ENCODE measurements at places on chromosomes 7 and 10.

DNA sequence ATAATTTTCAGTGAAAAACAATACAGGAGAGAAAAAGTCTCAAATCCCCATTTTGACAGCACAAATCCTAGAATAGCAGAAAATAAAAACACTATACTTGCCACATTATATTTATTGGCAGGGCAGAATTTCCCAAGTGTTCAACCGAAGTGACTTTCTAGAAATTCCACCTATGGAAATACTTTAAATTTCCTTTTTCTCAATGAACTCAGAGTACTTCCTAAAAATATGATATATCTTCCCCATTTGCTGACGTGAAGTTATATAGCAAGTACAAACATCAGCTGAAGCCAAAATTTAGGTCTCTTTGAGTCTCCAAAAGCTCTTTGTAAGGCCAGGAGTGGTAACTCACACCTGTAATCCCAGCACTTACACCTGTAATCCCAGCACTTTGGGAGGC lies 83.3 kb downstream of the NT5C2 start:
- no peak for DNase-seq

DNA sequence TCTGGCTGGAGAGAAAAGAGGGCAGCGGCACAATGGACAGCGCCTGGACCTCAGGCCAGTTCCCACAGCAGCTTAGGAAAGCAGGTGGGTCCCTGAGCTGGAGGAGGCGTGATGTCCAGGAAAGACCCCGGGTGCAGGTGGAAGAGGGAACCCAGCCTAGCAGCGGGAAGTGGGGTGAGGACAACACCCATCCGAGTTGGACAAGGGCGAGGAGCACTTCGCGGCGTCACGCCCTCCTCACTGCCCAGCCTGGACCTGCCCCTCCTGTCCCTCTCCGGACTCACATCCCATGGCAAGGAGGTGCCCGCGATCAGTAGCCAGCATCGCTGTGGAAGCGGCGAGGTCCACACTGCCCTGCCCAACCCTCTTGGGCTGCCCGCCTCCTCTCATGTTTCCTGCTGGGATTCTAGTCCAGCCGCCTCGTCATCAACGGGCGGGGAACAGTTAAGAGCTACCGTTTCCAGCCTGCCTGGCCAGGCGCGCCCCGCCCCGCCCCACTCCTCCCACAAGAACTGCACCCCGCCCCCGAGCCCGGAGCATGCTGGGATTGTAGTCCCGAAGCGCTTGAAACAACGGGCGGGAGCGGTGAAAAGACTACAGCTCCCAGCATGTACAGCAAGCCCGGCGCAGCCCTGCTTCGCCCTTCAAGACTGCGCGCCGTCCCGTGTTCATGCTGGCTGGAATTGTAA lies 930.6 kb upstream of the ZNF722 start:
- no peak for DNase-seq

DNA sequence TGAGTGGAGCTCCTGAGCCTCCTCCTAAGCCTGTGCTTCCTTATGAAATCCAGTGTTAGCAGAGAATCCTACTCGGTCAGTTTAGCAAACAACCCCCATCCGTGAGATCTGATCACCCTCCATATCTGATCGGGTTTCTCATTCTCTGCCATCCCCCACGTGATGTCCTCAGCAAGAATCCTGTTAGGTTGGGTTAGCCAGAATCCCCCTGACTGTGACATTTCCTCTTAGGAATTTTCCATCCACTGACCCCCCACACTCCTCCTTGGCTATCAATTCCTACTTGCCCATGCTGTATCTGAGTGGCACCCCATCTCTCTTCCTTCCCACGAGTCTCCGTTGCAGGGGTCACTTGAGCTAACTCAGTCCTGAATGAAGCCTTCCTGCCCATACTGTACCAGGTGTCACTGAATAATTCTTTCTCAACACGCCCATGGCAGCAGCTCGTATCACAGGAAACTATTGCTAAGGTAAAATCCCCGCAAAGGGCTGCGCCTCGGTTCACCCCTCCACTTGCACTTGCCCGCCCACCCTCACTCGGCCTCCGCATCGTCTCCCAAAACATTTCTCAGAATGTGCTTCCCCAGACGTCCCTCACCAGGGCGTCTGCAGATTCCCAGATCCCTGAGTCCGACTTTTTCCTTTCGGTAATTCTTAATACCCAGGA lies 44.1 kb downstream of the MYOF start:
- DNase-seq: no peak

- DNase-seq: no peak
These were observed 189.5 kb downstream of the ANKRD30A start for GRCh38 chr10:37314862-37315261.

DNA sequence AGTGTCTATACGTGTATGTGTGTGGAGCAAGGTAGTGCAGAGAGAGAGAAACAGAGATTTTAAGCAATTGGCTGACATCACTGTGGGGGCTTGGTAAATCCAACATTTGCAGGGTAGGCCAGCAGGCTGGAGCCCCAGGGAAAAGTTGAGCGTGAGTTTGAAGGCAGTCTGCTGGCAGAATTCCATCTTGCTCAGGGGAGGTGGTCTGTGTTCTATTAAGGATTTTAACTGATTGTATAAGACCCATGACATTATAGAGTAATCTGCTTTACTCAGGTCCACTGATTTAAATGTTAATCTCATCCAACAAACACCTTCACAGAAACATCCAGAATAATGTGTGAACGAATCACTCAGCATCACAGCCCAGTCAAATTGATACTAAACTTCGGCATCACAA lies 912.9 kb downstream of the GRM8 start:
- no peak for DNase-seq

DNA sequence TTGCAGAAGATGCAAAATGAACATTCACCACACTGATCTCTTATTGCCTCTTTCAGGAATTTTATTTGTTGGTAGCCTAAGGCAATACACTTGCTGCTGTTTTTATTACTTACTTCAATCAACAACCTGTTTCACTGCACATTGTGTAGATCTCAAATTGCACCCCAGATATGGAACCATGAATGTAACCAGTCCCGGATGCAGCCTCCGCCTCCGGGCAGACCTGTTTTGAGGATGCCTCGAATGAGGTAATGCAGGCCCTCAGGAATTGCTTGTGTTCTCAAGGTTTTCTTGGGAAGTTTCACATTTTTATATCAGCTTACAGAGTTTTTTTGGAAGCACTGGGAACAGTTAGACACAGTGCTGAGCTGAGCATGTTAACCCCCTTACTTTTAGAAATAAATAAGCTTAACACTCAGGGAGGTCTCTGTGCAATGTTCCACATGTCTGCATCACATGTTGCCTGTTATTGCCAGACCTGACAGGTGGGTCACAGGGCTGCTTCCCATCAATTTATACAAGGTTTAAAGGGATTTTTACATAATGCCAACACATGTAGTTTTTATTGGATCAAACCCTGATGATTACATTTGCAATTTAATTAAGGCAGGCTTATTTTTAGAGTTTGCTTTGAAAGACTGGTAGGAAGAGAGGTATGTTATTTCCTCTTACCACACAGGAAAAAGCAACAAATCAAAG lies 193.1 kb upstream of the POM121L12 start:
- no peak for DNase-seq

DNA sequence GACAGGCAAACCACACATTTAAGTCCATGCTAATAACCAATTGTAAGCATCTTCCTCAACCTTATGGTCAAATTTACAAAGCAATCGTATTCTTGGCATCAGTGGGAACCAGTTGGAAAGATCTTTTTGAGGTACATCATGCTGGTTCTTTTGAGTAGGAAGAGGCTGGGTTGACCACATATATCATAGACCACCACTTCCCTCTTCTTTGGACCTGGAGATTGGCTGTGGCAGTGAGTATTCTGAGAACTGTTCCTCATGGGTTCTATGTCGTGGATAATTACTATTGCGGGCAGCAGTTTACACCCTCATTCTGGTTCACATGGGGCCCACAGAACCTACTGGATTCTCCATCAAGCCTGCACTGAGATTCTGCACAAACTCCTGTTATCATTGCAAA lies 35.5 kb upstream of the C1GALT1 start:
- no peak for DNase-seq

DNA sequence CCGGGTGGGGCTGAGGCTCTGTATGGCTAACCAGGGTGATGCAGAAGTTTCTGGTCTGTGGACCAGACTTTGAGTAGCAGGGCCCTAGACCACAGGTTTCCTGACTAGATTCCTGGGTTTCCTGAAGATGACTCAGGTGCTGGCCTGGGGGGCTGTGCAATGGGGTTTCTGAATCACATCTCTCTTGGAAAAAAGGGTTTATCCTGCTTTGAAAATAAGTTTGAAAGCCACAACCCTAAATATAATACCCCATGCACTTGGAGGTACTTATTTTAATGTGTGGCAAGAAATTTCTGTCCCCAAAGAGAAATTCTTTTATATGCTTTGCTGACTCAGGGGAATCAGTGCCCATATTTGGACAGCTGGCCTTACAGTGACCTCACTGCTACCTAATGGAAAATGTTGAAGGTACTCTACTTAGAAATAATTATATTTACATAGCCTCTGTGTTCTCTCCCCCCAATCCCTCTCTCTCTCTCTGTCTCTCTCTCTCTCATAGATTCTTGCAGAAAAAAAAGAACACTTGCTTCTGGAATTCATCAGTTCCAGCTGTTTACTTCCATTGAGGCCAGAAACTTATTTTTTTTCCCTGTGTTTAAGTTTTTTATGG lies 184.4 kb upstream of the LYZL2 start:
- no peak for DNase-seq

DNA sequence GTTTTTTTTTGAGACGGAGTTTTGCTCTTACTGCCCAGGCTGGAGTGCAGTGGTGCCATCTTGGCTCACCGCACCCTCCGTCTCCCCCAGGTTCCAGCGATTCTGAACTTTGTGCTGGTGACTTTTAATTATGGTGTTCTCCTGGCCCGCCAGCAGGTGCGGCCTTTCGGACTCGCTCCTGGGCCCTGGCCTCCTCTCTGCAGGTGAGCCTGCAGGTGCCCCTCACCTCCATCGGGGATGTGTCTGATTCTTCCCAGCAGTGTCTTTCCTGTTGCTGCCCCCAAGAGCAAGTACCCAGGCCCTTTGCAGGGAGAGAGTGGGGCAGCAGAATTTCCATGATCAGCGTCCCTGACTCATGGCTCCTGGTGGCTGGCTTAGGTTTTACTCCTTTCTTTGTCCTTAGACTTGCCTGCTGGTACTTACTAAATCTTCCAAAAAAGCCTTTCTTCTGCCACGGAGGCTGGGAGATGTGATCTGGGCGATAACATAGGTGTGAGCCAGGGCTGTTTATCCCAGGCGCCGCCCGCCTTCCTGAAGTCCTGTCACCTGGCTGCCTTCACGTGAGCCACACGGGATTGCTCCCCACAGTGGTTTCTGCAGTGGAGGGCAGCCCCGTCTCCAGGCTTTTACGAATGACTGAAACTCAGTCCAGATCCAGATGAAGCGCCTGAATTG lies 10.7 kb downstream of the WIPI2 start:
- no peak for DNase-seq

DNA sequence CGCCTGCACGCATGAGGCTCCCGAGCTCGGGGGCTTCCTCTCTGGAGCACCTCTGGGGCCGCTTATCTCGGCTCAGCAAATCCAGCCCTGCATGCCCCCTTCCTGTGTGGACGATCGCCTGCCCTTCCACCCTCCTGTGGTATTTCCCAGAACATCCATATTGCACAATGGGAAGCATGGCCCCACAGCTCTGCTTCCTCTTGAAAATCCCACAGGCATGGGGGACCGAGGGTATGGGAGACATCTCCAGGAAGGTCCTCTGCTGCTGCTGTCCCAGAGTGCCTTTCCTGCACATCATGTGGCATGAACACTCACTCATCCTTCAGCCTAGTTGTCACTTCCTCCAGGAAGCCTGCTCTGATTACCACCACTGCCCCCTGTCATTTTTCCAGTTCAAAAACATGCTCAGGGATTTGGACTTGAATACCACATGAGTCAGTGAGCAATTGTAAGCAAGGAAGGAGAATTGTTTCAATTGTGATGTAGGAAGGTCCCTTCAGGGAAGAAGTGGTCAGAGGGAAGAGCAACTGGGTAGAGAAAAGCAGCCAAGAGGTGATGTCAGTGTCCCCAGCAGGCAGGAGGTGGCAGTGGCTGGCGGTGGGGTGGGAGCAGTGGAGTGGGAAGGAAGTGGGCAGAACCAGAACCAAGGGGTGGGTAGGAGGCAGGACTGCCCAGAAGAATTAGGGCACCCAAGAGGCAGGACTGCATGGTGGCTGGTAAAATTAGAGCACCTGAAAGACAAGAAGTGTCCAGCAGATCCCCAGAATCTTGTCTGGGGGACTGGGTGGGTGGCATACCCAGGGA lies 67.5 kb upstream of the ZMIZ1 start:
- no peak for DNase-seq

- DNase-seq: no peak
These were observed 159.7 kb downstream of the SGMS1 start for GRCh38 chr10:50464004-50464409.

- DNase-seq: no peak
These were observed 29.0 kb downstream of the PODXL start for GRCh38 chr7:131527456-131527855.

GRCh38 chr7:48471196-48471595 lies 299.9 kb downstream of the ABCA13 start:
- DNase-seq: no peak

DNA sequence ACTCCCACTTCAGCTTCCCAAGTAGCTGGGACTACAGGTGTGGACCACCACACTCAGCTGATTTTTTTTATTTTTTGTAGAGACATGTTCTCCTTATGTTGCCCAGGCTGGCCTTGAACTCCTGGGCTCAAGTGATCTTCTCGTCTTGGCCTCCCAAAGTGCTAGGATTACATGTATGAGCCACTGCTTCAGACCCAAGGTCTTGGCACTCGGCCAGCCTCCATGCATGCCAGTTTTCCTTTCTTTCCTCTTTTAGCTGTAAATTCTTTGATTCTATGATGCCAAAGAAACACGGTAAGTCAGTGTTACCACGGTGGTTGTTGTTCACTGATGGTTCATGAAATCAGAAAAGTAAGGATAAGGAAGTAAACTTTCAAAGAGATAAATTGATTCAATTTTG lies 3.0 kb upstream of the MGAM start:
- no peak for DNase-seq

GRCh38 chr10:124344266-124344590 lies 74.5 kb downstream of the OAT start:
- no peak for DNase-seq

- no peak for DNase-seq
These were observed 19.0 kb downstream of the MDH2 start for GRCh38 chr7:76066716-76067503.

- DNase-seq: no peak
These were observed 4.6 kb downstream of the HOXA4 start for GRCh38 chr7:27125986-27126394.

All from SK-N-MC (cell line).